MG63 (cell line): ENCODE measurements at places on chromosomes 1 and 21.

DNA sequence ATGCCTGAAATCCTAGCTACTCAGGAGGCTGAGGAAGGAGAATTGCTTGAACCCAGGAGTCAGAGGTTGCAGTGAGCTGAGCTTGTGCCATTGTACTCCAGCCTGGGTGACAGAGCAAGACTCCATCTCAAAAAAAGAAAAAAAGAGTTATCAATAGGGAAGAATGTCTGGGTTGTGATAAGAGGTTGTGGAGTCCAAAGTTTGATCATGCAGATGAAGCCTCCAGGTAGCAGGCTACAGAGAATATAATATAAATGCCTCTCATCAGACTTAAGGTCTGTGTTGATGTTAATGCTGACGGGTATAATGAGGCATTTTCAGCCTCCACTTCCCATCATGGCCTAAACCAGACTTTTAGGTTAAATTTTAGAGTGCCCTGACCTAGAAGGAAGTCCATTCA is 24.6 kb downstream of the TLR5 start:
- DNase-seq: no peak

DNA sequence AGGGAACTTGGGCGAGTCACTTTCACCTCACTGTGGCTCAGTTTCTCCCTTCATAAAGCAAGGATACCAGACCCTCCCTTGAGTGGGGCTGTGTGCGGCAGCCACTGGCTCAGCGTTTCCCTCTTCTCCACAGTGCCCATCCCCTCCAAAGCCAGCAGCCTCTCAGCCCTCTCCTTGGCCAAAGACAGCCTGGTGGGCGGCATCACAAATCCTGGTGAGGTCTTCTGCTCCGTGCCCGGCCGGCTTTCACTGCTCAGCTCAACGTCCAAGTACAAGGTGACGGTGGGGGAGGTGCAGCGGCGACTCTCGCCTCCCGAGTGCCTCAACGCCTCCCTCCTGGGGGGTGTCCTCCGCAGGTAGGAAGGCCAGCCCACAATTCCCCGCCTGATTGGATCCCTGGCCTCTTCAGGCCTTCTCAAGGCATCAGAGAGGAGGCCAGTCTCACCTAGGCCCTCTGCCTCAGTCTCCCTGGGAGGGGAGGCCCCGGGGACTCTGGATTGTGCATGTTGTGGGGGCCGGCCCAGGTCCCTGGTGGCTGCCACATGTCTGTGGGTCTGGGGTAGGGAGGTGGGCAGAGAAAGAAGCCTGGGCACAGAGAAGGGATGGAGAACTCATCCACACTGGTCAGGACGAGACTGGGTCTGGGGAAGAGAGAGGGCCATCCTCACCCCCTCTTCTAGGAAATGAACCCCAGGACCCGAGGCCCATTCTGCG is 15.2 kb downstream of the TFAP2E start:
- no peak for DNase-seq

GRCh38 chr1:94336991-94337390 is 81.2 kb upstream of the ABCD3 start:
- DNase-seq: no peak

DNA sequence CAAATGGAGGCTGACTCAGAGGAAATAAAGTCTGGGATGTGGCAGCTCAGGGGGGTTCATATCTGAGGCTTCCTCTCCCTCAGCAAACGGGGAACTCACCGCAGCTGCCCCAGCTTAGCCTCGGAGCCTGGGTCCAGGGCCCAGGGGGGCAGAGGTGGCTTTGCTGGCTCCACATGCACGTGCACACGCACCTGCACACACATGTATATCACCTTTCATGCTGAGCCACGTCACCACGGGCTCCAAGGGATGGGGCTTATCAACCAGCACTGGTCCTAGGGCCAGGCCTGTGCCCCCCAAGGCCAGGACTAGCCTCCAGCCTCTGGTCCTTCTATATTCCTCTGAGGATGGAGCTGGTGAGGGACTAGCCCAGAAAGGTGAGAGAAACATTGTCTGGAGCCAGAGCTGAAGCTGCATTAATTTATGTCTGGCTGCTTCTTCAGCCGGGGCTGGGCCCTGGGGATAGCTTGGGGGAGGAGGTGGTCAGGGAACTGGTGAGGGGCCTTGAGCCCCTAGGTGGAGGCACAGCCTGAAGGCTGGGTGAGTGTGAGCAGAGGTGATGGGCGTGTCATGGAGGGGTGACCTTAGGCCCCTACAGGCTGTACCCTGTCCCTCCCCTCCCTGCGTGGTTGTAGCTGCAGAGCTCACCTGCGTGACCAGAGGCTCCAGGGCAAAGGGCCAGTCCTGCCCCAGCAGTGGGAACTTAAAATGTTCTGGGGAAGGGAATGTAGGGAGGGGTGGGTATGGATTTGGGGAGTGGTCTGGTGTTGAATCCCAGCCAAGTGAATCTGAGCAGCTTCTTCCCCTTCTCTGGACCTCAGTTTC is 520.8 kb downstream of the PTPRU start:
- no peak for DNase-seq

GRCh38 chr1:213720032-213720431 is 267.7 kb upstream of the PROX1 start:
- DNase-seq: no peak

DNA sequence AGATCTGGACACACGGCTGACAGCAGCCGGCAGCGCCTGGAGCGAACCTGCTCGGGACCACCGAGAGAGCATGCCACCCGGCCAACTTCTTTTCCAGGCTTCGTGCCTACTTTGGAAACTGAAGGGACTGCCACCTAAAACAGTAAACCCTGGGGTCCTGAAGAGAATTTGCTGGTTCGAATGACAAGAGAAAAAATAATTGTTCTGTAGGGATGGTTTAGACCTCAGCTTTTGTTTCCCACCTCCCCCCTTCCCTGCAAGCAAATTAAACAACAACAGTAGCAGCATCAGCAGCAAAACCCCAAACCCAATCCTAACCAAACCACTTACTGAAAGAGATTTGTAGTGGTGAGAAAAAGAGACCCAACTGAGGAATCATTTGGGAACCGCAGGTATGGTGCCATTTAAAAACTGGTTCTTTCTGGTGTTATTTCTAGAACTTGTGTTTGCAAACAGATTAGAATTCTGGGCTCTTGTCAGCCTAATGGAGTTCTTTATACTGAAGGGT is 105.6 kb downstream of the LEPR start:
- DNase-seq: no peak

DNA sequence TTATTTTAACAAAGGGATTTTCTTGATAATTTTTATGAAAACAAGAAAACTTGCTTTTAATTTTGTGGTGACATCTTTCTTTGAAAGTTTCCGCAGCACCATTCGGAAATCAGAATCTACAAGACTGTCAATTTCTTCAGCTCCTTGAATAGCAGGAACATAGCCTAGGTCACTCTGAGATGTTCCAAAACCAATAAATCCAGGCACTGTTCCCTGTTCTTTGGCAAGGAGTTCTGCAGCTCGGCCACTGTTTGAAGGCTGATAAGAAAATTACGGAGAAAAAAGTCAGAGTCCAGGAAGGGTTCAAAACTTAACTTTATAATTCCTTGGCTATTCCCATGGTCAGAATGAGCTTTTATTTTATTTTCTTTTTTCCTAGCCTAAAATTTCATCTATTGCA is 6.0 kb downstream of the LTN1 start:
- DNase-seq: no peak

DNA sequence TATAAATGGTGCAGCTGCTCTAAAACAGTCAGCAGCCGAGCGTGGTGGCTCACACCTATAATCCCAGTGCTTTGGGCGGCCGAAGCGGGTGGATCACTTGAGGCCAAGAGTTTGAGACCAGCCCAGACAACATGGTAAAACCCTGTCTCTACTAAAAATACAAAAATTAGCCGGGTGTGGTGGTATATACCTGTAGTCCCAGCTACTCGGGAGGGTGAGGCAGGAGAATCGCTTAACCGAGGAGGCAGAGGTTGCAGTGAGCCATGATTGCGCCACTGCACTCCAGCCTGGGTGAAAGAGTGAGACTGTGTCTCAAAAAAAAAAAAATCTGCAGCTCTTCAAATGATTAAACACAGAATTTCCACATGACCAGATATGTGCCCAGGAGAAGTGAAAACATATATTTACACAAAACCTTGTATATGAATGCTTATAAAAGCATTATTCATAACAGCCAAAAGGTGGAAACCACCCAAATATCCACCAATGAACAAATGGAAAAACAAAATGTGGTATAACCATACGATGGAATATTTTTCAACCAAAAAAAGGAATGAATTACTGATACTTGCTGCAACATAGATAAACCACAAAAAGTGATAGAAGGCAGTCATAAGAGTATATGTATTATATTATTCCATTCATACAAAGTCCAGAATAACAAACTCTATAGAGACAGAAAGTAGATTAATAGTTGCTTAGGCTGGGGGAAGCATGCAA is 14.1 kb downstream of the EPS15 start:
- DNase-seq: no peak

GRCh38 chr1:246170574-246171261 is 336.4 kb downstream of the SMYD3 start:
- DNase-seq: no peak

GRCh38 chr21:42708107-42708506 is 54.7 kb downstream of the PDE9A start:
- no peak for DNase-seq

- DNase-seq: no peak
Observed at GRCh38 chr1:114094675-114095074, 59.0 kb downstream of the SYT6 start.

DNA sequence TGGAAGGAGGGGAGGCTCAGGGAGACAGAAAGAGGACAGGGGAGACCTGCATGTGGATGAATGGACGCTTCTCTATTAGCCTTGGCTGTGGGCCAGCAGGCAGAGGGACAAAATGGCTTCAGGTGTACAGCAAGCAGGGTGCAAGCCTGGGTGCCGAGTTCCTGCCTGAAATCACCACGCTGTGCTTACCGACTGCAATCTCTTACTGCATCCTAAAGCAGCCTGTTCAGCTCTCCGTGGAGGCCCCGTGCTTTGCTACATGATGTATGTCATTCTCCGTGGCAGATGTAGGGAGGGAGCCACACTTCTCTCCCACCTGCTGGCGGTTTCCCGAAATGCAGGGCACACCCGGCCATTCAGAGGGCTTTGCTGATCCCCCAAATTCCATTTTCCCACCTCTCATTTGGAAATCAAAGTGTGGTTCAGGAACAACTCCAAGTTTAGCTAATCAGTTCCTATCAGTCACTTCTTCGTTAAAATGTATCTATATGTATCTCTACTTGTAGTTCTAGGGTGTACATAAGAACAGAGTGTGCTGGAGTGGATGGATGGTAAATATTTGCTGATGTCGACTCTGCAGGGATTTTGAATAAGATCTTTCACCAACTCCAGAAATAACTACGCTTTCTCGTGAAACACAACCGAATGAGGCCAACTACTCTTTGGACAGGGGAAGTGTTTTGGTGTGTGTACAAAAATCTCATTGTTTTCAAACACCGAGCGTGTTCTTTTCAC is 122.3 kb upstream of the BACE2 start:
- no peak for DNase-seq

- peak; percentile 41 for DNase-seq
Observed at GRCh38 chr1:62318756-62319544, at the start of gene KANK4. TSS of gene KANK4 (minus strand) at chr1:62319434. CDS start at chr1:62281564, 37,870 bp downstream.

GRCh38 chr1:200873671-200874397 is 1.1 kb downstream of the GPR25 start:
- DNase-seq: no peak

DNA sequence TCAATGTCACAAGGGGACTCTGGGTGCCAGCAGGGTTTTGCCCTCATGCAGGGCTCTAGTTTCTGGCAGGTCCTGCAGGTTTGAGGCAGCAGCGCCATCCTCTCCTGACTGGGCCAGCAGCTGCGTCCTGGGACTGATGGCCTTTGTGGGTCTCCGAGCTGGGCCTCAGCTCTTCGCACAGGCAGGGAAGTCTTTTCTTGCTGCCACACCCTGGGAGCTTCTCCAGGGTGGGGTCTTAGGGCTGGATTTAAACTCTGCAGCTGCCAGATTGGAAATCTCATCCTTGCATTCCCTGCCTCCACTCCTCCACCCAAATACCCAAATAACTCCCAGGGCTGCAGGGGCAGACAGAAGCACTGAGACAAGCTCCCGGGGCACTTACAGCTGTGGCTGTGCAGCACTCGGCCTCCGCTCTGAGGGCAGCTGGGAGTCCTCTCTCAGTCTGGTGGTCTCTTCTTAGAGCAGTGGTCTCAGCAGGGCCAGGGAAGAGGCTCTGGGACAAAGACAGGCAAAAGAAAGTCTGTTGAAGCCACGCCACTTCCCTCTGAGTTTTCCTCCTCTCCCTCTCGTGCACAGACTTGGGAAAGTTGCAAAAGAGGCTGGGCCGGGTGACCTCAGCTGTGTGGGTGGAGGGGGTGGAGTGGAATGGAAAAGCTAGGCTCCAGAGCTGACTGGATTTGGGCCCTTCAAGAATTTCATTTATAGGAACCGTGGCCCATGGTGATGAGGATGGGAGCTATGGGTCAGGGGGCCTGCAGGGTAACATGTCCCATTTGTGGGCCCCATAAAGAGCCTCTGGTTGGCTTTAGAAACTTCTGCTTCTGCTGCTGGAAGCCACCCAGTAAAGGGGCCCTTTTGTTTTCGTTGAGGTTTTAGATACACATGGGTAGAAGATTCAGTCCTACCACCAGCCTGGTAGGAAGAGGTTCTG is at the start of gene RAB7B:
TSS of gene RAB7B (minus strand) at position 525 of the 931 bp plus-strand sequence. CDS start 9,260 bp downstream, outside the sequence.
- peak; percentile 89 for DNase-seq

DNA sequence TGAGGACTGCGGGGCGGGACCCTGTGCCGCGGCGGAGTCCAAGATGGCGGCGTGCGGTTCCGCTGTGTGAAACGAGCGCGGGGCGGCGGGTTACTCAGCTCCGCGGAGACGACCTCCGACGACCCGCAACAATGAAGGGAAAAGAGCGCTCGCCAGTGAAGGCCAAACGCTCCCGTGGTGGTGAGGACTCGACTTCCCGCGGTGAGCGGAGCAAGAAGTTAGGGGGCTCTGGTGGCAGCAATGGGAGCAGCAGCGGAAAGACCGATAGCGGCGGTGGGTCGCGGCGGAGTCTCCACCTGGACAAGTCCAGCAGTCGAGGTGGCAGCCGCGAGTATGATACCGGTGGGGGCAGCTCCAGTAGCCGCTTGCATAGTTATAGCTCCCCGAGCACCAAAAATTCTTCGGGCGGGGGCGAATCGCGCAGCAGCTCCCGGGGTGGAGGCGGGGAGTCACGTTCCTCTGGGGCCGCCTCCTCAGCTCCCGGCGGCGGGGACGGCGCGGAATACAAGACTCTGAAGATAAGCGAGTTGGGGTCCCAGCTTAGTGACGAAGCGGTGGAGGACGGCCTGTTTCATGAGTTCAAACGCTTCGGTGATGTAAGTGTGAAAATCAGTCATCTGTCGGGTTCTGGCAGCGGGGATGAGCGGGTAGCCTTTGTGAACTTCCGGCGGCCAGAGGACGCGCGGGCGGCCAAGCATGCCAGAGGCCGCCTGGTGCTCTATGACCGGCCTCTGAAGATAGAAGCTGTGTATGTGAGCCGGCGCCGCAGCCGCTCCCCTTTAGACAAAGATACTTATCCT is 430 bp downstream of the RBM15 start:
- DNase-seq: peak; percentile 74

GRCh38 chr21:35226328-35226727 is 177.2 kb upstream of the RUNX1 start:
- DNase-seq: peak; percentile 61

- peak; percentile 86 for DNase-seq
Observed at GRCh38 chr1:181021811-181022434, 747 bp downstream of the STX6 start.

- no peak for DNase-seq
Observed at GRCh38 chr1:203495845-203496244, 1.9 kb downstream of the OPTC start.
